ENCODE measurements at places on chromosomes 6 and 20. TPM values are rescaled to one million over a fixed set of nuclear protein-coding genes. Genes with fewer than 3 reads are reported as not detected.

SLC22A16 gene
- total RNA-seq: not detected

GPANK1 gene
- total RNA-seq: 24.5 TPM

FOXF2 gene
- not detected for total RNA-seq

PRICKLE4 gene
- 0.67 TPM for total RNA-seq

IP6K3 gene
- total RNA-seq: 0.22 TPM

EBF4 gene
- 1.6 TPM for total RNA-seq

BCAS1 gene
- total RNA-seq: 0.19 TPM
